GM04503 (cell line): ENCODE measurements at places on chromosomes 5 and 9.

- no peak for DNase-seq
Measured at GRCh38 chr9:124271660-124272059, 13.9 kb downstream of the NEK6 start.

GRCh38 chr9:16928179-16928945 lies 57.9 kb upstream of the BNC2 start:
- DNase-seq: no peak

DNA sequence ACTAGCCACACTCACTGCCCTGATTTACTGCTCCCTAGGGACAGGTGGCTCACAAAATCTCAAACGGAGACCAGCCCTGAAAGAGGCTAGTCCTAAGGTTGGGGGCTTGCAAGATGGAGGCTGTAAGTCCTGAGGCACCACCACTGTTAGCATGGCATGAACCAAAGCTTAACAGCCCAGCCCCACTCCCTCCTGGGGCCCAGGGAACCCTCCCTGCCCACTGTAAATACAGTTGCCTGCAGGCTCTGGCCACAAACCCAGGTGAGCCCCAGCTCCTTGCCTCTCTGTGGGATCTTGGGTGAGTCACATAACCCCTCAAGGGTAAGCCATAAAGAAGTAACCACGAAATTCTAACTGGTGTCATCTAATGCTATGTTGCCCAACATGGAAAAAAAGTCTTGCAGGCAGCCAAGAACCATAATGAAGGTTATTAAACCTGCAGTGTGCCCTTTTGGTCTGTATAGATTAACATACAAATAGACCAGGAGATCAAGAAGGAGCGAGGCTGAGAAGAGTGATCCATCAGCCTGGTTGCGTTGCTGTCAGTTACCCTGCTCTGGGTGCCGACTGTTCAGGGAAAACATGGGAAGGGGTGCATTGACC lies 1.7 kb upstream of the POMT1 start:
- peak; percentile 42 for DNase-seq

DNA sequence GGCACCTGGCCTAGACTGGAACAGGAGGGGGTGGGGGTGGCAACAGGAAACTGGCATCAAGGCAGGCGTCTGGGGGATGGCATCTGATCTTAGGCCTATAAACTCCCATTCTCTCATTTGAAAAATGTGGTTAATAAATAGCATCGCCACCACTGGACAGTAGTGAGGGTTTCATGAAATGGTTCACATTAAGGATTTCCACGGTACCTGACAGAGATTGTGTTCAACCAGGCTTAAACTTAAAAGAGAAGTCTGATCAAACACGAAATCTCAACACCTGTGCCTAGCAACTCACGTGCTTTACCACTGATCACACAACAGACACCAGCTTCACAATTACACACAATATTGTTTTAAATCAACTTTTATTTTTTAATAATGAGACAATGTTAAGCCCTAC lies 3.0 kb downstream of the DENND1A start:
- no peak for DNase-seq

- DNase-seq: peak; percentile 54
Measured at GRCh38 chr9:22044583-22044982, 35.5 kb upstream of the CDKN2B start.

DNA sequence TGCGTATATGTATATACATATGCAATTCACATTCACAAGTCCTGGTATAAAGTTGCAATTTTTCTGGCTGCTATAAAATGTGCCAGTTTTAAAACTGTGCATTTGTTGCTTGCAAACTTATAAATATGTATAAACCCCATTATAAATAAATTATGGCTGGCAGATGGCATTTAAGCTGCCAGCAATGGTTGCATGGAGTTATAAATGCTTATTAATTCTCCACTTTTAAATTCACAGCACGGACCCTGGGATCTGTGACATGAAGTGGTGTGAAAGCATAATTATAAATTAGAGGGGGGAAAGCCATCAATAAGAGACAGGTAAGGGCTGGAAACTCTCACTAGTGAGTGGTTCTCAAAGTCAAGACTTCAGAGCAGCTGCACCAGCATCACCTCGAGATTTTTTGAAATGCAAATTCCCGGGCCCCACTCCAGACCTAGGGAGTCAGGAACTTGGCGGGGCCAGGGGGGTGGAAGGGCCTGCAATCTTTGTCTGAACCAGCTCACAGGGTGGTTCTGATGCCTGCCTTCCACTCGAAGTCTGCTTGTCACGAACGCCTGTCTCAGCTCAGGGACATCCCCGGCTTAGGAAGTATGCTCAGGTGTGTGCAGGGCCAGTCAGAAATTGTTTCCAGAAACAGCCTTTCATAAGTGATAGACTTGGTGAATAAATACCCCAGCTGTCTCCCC lies 16.9 kb downstream of the S1PR3 start:
- no peak for DNase-seq

DNA sequence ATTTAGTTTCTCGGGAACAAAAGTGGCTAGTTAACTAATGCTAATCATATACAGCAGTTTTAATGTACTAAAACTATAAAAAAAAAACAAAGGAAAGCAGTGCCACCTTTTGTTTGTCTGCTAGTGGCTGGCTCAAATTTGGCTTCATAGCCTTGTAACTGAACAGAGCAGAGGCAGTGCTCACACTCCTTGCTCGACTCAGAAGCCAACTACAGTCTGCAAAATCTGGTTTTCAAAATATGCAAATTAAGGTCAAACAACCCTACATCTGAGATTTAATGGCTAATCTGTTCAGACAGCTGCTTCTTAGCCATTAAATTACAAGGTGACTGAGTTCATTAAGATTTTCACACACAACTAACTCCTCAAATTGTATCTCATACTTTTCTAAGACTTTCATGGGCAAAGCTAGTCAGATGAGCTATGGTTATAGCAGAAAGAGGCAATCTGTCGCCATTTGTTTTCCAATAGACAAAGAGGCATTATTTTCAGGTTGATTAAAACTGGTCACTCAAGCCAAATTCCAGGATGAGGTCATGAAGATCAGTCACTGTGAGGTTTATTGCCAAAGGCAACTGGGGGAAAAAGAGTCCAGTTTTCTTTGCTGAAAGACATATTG lies 56.8 kb upstream of the EPB41L4A start:
- DNase-seq: no peak

GRCh38 chr5:160033546-160034252 lies 24.8 kb downstream of the TTC1 start:
- no peak for DNase-seq
